CD8-positive, alpha-beta memory T cell (primary cell): ENCODE measurements at places on chromosomes 11 and 22.

DNA sequence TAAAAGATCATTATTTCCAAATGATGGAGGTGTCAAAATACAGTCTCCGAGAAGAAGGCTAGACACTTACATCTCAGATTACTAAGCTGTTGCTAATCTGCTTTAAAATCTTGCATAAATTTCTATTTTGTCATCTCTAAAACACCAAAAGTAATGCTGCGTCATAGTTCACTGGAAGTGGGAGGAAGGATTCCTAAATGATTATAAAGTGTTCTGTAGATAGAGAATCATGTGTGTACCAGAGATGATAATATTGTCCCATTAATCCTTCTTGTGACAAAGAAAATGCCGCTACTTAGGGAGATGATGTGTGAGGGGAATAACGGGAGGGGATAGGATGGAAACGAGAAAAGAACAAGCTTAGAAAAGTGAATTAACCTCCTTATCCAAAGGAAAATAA is 268.6 kb downstream of the JRKL start:
- DNase-seq, result no peak

GRCh38 chr11:32034149-32034548 is 56.7 kb upstream of the RCN1 start:
- no peak for DNase-seq

DNA sequence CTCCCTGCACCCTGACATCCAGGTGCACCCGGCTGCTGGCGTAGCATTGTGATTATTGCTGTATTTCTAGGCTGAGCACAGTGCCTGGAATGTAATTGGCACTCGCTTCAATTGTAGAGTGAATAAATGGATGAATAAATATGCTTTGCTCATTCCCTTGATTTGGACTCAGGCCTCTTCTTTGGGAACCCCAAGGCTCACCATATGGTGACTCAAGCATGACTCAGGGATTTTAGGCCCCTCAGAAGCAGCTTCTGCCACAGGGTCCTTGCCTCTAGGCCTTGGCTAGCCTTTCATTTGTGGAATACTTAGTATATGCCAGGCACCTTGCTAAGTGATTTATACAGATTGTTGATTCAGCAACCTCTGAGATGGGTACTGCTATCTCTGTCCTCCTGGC is 78.9 kb downstream of the GRIK4 start:
- no peak for DNase-seq

DNA sequence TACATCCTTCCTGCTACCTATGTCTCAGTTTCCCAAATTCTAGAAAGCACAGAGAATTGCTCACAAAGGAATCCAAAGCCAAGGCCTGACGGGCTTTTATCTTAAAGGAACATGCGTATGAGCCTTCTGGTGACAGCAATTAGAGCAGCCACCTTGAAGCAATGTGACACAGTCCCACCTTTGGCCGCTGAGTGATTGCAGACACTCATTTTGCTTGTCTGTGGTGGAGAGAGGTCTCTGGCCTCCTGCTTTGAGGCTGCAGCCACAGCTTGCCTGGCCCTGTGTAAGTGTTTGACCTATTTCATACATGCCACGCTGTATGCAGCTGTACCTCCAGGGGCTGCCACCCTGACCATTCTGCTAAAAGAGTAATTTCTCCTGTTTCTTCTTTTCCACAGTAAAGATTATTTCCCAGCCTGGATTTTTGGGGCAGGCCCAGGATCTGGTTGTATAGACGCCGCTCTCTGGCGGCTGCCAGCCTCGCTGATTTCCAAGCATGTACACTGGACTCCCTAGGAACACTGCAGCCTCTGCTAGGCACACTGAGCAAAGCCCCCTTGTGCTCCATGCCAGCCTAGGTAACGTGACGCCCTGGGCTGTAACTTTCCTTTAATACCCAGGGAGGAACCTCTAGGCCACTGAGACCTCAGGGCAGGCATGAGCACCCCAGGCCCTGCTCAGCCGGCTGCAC is 1.1 kb upstream of the TMA7B start:
- no peak for DNase-seq

GRCh38 chr22:29704528-29705285 is 15.1 kb upstream of the CABP7 start:
- no peak for DNase-seq

GRCh38 chr11:63896071-63896470 is 20.9 kb downstream of the RCOR2 start:
- no peak for DNase-seq
